ENCODE measurements at places on chromosomes 13 and 19.

GRCh38 chr19:29546583-29547190, 20.9 kb downstream of the VSTM2B start:
- peak; percentile 9 for DNase-seq

DNA sequence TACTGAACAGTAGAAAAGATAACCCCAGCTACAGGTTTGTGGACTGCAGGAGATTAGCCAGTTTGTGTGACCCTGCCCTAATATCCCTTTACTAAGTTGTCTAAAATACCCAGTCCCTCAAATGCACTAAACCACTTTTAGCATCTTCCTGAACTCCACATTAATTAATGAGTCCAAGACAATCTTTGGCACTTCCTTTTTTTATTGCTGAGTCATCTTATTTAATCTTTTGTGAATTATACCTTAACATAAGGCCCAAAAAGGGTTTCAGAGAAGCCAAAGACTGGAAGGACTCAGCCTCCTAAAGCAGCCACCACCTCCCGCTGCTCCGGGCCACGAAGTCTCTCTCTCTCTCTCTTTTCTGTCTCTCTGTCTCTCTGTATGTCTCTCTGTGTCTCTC, 48.8 kb upstream of the PDCD5 start:
- no peak for DNase-seq

GRCh38 chr13:76735641-76736040, 150.6 kb downstream of the KCTD12 start:
- no peak for DNase-seq

DNA sequence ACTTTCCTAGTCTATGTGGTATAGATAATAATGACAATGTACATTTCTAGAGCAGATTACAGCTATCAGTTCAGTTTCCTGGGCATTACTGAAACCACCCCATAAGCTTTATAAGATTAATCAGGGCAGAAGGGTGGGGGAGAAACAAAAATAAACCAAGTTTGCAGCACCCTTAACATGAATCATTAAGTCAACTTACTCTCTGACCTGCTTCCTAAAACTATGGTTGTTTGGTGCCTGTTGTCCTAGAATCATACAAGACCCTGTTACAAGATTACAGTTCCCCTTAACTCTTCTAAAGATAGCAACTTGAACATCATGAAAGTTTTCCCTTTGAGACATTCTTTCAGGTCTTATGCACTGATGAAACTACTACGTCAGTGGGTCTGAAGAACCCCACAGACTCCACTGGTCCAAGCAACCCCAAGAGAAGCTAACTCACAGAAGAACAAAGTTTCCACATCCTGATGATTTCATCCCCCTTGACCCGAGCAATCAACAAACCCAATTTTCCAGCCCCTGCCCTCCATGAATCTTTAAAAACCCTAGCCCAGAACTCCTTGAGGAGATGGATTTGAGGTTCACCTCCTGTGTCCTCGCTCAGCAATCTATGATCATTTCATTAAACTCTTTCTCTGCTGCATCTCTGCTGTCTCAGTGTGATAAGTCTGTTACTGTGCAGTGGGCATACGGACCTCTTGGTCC, 336.5 kb downstream of the FOXO1 start:
- no peak for DNase-seq

GRCh38 chr13:80011448-80012212, 329.3 kb downstream of the SPRY2 start:
- DNase-seq = no peak

DNA sequence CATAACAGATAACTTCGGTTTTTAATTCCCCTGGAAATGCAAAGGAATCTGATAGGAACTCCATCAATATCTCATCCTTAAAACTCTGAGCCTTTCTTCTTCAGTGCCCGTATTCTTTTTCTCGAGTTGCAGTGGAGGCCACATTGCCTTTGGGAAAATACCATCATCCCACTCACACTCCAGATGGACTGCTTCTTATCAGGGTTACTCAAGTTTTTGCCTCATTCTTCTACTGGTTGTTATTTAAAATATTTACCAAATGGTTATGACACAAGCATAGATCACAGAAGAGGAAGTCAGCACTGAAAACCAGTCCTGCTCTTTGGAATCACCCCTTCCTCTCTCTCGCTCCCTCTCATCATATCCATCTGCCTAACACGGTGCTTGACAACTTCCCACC, 1020.5 kb upstream of the SLC10A2 start:
- DNase-seq = no peak

- DNase-seq = no peak
These were observed 19.1 kb downstream of the SYDE1 start for GRCh38 chr19:15126131-15126910.

- DNase-seq = no peak
These were observed 8.4 kb upstream of the UFM1 start for GRCh38 chr13:38341149-38341692.

GRCh38 chr13:39037410-39037879, 444 bp downstream of the PROSER1 start:
- DNase-seq = no peak

DNA sequence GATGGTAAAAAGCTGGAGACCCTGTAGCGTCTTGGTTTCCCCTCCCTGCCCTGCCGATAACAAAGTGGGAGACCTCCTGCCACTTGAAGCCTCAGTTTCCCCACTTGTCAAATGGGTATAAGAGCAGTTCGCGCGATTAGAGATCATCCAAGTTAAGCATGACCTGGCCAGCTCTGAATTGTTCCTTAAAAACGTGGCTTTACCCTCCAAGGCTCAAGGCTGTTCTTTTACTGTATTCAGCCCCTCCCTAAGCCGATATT, 421 bp downstream of the TNPO2 start:
- DNase-seq = no peak

DNA sequence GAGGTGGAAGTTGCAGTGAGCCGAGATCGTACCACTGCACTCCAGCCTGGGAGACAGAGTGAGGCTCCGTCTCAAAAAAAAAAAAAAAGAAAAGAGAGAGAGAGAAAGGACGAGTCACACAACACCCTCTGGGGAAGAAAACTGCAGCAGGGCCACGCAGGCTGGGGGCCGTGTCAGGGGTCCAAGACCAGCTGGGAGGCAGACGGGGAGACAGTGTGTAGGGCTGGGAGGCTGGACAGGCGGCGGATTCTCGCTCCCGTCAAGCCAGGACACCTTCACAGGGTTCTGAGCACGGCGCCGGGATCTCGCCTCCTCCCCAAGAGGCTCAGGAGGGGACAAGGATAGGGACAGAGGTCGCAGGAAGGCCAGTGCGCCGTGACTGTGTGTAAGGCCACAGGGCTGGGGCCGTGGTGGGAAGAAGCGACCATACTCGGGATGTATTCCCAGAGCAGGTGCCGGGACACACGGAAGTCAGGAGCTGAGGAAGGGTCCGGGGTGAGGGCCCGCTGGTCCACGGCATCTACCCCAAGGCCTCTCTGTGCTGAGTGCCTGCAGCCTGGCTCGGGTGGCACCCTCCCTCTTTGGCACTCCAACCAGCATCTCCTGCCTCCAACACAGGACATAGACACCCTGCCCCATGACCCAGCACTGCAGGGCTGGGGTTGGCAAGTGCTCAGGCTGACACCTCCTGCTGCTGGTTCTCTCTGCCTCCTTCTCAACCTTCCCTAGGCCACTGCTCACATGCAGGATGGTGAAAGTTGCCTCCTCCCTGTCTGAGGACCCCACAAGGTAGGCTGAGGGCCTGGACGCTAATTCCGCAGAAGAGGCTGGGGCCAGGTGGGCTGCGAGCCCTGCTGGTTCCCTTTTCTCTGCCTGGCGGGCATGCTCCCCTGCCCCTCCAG, 21.2 kb downstream of the ZNF787 start:
- DNase-seq = no peak

- no peak for DNase-seq
These were observed 1.5 kb downstream of the KLK11 start for GRCh38 chr19:51024924-51025323.

- no peak for DNase-seq
These were observed 435.9 kb upstream of the SGCG start for GRCh38 chr13:22744688-22745452.

DNA sequence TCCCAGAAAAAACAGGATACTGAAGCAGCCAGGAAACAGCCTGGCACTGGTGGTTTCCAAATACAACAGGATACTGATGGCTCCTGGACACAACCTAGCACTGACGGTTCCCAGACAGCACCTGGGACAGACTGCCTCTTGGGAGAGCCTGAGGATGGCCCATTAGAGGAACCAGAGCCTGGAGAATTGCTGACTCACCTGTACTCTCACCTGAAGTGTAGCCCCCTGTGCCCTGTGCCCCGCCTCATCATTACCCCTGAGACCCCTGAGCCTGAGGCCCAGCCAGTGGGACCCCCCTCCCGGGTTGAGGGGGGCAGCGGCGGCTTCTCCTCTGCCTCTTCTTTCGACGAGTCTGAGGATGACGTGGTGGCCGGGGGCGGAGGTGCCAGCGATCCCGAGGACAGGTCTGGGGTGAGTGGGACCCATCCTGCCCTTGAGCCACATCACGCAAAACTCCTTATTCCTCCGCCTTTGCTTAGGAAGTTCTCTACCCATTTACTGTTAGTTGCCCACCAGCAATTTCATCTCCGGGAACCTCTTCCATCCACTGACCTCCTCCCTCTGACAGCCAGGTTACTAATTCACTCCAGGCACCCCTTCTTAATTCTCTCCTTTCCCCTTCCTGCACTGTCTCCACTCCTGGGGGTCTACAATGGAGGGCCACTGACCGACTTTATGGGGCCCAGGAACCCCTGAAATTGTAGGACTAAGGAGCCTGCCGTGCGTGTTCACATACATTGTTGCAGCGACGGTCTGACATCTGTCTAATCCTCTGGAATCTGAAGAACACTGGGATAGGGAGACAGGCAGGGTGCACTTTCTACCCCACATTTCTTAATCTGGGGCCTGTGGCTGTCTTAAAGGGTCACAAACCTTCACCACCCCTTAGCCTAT, 1.2 kb downstream of the ITPKC start:
- no peak for DNase-seq

GRCh38 chr19:45355910-45356309, 14.5 kb downstream of the ERCC2 start:
- no peak for DNase-seq

DNA sequence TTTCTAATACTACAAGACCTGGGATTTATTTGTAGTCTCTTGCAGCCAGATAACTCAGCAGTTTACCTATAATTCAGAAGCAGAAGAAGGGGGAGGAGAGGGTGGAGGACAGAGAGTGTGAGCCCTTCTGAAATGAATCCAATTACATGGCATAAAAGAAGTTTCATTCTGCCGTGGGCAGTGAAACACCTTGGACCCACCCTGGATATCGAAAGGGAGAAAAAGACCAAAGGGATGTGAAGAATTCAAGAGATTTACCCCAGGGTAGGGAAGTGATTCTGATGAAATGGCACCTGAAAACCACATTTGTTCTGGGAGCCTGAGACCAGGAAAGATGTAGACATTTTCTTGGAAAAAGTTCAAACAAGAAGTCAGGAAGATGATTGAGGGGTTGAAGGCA, 140.9 kb downstream of the NDFIP2 start:
- no peak for DNase-seq

DNA sequence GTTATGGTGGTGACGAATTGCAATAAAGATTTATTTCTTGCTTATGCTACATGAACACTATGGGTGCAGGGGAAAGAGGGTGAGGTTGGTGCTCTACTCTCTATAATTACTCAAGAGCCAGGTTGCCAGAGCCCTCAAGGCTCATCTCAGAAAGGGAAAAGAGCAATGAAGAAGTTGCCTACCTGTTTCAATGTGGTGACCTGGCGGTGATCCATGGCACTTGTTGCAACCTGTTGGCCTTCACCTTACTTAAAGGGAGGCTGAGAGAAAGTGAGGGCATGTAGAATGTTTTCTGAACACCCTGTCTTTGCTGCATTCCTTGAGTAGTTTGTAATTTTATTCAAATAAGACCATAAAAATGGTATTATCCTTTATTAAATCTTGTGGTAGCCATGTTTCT, 394.4 kb downstream of the GPC6 start:
- no peak for DNase-seq

GRCh38 chr19:13040232-13040947, 45.1 kb downstream of the NFIX start:
- no peak for DNase-seq

DNA sequence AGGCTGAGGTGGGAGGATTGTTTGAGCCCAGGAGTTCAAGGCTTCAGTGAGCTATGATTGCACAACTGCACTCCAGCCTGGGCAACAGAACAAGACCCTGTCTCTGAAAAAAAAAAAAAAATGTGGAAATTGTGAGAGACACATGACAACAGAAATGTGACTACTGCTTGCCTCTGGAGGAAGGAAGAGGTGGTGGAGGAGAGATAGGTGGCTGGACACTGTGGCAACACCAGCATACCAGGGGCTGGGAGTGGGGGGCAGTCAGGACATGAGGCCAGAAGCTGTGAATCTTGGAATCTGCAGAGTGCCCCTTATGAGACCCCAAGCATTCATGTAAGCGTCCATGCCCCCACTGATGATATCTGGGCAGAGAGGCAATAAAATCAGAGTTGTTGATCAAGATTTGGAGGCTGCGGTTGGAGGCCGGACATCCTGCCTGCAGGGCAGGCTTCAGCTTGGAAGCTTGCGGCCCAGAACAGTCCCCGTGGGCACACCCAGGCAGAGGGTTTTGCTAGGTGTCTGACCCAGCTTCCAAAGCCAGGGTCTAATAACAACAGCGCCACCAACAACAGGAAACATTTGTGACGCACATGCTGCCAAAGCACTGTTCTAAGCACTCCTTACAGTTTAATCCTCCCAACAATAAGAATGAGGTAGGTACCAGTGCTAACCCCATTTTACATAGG, 16.9 kb downstream of the FAM187B start:
- DNase-seq = peak; percentile 95

DNA sequence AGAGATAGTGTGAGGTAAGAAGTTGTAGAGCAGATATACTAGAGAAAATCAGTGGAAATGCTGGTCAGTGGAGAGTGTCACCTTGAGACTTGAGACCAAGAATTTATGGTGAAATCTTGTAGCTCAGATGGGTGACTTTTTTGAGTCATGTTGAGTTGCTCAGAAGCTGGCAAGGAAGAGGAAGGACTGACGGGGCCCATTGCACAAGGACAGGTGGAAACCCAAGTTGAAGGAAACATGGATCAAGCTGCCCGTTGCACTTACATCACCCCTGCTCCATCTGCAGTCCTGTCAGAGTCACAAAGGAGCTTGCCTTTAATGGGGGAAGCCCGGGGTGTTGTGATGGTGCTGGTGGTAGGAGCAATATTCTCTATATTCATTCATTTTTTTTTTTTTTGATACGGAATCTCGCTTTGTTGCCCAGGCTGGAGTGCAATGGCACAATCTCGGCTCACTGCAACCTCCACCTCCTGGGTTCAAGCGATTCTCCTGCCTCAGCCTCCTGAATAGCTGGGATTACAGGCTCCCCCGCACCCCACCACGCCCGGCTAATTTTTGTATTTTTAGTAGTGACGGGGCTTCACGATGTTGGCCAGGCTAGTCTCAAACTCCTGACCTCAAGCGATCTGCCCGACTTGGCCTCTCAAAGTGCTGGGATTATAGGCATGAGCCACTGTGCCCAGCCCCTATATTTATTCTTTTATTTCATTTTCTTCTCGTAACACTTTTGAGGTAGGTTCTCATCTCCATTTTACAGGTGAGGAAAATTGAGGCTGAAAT, 27.4 kb downstream of the UBAC2 start:
- peak; percentile 68 for DNase-seq

- DNase-seq = no peak
These were observed at the start of gene SHISA7 for GRCh38 chr19:55443045-55443823. SHISA7 (minus strand) TSS chr19:55443300; CDS start chr19:55442863, 437 bp downstream.
